ENCODE measurements at places on chromosomes 11 and 22.

DNA sequence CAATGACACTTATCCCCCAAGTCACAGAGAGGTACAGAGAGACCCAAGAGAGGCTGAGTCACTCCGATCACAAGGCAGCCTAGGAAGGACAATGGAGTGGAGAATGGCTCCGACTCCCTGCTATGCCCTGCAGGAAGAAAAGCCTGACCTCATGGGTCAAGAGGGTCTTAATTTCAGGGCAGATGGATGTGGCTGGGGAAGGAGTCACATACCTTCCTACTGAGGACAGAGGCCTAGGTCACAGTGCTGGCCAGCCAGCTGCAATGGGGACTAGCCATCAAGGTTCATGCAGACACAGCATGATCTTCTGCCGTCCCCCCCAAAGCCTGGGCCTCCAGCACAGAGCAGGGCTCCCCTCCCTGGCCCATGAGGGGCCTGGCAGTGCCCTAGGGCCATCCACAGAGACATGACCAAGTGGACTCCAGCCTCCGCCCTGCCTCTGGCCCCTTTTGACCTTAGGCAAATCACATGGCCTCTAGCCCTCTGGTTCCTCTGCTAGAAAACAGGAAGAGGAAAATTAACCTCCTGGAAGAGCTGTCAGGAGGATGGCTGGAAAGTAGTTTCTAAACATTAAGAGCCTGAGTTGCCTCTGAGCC lies 1.8 kb downstream of the ARRB1 start:
- DNase-seq, result no peak

DNA sequence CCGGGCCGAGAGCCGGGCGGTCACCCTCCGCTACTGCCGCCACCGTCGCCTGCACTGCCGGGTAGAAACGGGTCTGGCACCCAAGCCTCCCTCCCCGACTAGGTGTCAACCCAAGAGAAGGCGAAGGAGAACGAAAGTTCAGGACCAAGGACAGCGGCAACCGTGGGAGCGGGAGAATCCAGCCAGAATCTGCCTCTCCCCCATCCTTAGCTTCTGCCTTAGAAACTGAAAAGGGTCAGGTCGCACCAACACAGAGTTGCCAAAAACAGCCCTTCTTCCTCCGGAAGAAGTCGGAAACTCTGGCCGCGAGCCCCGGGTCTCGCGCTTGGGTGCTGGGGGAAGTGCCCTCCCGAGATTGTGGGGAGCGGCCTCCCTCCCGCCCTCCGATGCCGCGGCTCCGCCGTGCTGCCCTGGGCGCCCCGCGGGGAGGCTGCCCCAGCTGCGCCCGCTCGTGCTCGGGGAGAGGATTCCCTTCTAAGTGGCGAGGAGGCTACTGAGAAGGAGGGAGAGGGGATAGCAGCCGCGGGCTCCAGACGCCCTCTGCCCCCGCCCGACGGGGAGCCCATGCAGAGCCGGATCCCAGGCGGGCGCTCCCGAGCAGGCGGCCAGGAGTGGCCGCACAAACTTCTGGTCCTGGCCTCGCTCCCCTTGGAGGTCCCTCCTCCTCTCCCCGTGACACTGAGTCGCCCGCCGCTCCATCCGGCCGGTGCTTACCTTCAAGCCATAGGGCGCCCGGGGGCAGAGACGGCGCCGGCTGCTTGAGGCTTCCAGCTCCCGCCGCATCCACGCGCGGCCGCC lies 637 bp downstream of the DRD2 start:
- peak; percentile 83 for DNase-seq

GRCh38 chr11:11390068-11390771 lies 37.2 kb upstream of the CSNK2A3 start:
- no peak for DNase-seq

GRCh38 chr11:47410370-47411264 lies 2.2 kb downstream of the SLC39A13 start:
- DNase-seq, result no peak

- DNase-seq, result peak; percentile 14
Measured at GRCh38 chr11:68798221-68798813, 43.4 kb downstream of the CPT1A start.

DNA sequence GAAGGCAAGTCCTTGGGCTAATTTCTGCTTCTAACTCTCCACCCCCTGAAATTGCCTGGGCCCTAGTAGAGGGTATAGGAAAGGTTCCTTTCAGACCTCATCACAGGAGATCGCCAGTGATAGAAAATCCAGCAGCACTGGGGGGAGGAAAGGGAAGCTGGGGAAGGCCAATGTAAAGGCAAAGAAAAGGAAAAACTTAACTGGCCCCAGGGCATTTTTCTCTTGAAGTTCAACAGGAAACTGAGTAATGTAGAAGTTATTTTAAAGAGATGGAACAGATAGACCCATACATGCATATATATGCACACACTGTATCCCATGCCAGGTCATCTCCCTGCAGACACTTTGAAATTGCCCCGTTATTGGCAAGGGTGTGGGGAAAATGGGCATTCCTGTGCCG lies 134.0 kb downstream of the TRIM44 start:
- peak; percentile 65 for DNase-seq

- no peak for DNase-seq
Measured at GRCh38 chr11:9099617-9100016, 8.2 kb upstream of the SCUBE2 start.

DNA sequence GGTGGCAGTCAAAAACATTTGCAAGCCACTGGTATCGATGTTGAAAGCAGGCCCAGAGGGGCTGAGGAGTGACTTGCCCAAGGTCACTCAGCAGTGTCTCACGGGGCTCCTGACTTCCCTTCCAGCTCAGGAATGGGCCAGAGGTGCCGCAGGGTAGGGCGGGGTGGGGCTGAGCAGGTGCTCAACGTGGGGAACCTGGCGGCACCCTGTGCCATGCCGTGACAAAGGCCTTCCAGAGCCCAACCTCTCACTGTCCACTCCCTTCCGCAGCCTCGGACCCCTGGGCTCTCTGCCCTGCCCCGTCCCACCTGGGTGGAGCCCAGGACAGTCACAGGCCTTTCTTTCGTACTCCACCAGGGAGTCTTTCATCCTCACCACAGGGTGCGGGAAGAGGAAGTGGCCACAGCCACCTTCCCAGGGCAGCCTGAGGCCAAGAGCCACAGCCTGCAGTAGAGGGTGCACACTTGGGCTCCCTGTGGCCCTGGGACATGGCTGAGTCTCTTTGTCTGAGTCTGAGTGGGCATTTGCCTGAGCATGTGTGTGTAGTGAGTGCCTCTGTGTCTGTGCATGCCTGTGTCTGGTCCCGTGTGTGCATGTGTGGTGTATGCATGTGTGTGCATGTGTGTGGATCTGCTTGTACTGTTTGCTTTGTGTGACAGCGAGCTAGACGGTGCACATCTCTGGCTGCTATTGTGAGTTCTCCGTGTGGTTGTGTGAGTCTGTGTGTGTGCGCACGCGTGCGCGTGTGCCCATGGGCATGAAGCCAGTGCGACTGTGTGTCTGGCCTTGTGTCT lies 6.0 kb upstream of the LIF start:
- no peak for DNase-seq

- no peak for DNase-seq
Measured at GRCh38 chr22:24421428-24421931, 5.9 kb upstream of the ADORA2A start.

DNA sequence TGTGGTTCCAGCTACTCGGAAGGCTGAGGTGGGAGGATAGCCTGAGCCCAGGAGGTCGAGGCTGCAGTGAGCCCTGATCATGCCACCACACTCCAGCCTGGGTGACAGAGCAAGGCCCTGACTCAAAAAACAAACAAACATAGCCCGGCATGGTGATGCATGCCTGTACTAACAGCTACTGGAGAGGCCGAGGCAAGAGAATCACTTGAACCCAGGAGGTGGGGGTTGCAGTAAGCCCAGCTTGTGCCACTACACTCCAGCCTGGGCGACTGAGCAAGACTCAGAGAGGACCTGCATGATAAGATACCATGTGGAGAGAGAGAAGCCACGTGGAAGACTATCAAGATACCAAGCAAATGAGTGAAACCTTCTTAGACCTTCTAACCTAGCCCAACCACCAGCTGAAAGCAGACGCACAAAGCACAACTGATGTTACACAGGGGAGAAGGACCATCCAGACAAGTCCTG lies 36.1 kb downstream of the AMBRA1 start:
- peak; percentile 14 for DNase-seq

- DNase-seq, result peak; percentile 61
Measured at GRCh38 chr22:46484861-46485595, 52.4 kb downstream of the CELSR1 start.

- DNase-seq, result no peak
Measured at GRCh38 chr11:1481861-1482441, 4.6 kb downstream of the MOB2 start.

DNA sequence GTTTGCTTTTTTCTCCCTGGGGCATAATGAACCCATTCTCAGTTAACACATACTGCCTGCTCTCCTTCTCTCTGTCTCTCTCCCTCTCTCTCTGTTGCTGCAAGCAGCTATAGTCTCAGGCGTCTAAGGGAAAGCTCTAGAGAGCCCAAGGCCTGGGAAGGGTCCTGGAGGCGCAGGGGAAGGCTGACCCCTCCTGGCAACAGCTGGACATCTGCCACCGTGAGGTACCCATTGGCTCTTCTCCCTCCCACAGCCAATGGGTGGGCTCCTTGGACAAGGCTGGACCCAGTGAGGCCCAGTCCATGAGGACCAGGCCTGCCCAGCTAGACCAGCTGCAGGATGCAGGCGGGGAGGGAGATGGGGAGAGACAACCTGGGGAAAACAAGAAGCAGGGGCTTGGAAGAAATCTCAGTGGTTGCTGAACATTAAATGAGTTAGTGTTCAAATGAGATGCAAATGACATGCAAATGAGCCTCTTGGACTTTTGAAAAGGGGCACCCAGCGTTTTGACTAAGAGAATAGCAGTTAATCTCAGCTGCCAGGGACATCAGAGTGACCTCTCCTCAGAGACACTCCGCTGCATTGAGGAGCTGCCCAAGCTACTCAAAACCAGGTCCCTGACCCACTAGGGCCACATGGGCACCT lies 349.7 kb downstream of the BUD13 start:
- DNase-seq, result no peak

- no peak for DNase-seq
Measured at GRCh38 chr22:43302531-43303041, 40.6 kb downstream of the SCUBE1 start.

GRCh38 chr11:115677190-115677589 lies 173.0 kb upstream of the CADM1 start:
- DNase-seq, result peak; percentile 11

DNA sequence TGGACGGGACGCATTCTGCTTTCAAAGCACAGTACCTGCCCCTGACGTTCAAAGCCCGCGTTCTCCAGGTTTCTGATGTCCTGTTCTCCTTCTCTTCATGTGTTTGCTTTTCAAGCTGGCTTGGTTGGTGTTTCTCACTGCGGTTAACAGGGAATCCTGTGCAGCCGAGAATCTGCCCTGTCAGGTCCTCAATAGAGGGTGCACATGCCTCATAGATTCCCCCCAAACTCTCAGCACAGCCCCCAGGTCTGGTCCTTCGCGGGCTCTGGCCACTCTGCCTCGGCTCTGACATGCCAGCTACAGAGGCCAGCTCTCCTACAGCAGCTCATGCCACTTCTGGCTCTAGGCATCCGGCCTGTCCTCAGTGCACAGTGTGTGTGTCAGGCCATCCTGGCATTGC lies 1343.8 kb downstream of the TBC1D22A start:
- DNase-seq, result no peak

GRCh38 chr22:31044262-31044861 lies 36.8 kb upstream of the SMTN start:
- peak; percentile 82 for DNase-seq

GRCh38 chr11:131522851-131523250 lies 152.4 kb downstream of the NTM start:
- DNase-seq, result no peak

DNA sequence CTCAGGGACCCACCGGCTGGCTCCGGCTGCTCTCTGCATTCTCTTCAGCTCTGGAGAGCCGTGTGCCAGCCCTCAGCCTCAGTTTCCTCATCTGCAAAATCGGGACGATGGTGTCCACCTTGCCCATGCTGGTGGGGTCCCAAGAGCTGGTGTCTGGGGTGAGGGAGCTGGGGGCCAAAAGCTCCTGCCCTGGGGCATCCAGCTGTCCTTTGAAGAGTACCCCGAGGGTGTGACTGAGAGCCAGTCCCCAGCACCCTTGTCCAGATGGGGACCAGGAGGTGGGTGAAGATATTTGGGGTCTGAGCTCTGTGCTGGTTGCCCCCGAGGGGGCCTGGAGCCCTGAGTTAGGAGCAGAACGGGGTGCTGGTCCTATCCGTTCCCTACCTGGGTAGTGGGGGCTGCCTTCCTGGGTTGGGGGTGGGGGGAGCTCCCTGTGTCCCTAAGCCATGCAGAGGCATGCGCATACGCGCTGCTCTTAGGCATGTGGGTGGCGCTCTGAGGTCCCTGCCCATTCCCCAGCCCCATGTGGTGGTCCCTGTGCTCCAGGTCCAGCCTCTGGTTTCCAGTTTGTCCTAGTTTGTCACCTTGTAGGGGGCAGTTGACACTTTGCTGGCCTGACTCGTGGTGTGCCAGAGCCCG lies 4.9 kb downstream of the LRP5 start:
- no peak for DNase-seq

- DNase-seq, result peak; percentile 48
Measured at GRCh38 chr11:12235553-12235946, 125.2 kb downstream of the MICAL2 start.

DNA sequence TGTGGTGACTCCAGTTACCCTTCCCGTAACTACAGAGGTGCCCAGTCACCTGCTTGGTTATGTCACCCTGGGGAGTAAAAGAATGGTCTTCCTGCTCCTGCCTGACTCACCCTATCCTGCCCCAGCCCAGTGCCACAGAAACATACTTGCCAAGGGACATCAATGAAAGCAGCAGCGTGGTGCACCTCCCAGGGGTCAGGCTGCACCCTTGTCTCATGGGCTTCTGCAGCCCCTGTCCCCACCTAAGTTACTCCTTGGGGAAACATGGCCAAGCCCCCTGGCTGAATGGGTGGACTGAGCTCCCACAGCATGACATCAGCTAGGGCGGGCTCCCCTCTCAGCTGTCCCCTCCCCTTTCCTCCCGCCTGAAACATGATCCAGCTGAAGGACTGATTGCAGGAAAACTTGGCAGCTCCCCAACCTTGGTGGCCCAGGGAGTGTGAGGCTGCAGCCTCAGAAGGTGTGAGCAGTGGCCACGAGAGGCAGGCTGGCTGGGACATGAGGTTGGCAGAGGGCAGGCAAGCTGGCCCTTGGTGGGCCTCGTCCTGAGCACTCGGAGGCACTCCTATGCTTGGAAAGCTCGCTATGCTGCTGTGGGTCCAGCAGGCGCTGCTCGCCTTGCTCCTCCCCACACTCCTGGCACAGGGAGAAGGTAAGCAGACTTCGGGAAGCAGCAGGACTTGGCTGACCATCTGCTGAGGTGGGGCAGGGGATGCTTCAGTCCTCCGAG lies at the start of gene HTR3A:
Gene HTR3A (plus strand): TSS at position 368 of the 730 bp plus-strand sequence. CDS start 218 bp downstream, at position 586.
- peak; percentile 29 for DNase-seq
